Skin of body (tissue), 3 donors: ENCODE measurements at places on chromosomes 2 and 18.

DNA sequence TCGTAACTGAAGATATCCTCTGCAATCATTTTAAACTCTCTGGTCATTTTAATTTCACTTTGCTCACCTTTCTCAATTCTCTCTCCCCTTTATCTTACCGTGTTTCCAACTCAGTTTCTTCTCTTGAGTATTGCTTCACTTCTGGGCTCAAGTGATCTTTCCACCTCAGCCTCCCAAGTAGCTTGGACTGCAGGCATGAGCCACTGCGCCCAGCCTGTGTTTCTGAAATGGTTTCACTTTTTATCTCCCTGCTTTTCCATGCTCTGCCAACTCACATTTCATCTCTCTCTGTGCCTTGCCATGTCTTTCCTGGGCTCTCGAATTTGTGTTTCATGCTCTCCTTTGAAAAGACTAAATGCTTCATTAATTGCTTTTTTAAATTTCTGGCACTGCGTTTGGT, 30.5 kb upstream of the TMEM131 start:
- DNase-seq = no peak

GRCh38 chr2:634636-635388, 42.4 kb downstream of the TMEM18 start:
- no peak for DNase-seq

GRCh38 chr2:10002681-10003080, 40.7 kb upstream of the KLF11 start:
- no peak for DNase-seq

DNA sequence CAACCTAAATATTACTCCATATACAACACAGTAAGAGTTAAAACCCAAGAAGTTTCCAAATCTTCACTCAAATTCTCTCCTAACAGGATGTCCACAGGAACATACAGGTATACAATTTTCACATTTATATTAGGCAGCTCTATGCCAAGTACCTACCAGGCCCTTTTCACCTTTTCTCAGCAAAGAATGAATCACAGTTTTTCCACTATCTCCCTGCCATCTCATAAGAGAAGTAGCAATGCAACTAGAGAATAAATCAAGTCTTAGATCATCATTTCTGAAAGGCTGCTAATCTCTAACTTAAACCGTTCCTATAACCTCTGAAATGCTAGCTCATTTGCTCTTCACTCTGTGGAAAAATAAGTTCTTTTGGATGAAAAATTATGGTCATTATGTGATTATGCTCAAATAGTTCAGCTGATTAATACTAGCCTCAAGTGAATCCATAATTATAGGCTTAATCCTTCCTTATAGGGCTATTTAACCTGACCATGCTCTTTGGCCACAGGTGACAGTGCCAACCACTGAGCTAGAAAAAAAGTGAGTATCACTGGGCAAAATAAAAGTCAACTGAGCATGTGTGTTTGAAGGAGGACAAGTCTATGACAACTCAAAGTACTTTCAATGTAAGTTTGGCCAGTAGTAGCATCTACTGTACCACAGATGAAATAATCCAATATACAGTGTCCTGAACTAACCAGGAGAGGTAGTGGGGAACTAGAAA, 79.7 kb downstream of the COBLL1 start:
- no peak for DNase-seq

GRCh38 chr18:31666055-31666454, 18.3 kb downstream of the B4GALT6 start:
- DNase-seq = no peak

DNA sequence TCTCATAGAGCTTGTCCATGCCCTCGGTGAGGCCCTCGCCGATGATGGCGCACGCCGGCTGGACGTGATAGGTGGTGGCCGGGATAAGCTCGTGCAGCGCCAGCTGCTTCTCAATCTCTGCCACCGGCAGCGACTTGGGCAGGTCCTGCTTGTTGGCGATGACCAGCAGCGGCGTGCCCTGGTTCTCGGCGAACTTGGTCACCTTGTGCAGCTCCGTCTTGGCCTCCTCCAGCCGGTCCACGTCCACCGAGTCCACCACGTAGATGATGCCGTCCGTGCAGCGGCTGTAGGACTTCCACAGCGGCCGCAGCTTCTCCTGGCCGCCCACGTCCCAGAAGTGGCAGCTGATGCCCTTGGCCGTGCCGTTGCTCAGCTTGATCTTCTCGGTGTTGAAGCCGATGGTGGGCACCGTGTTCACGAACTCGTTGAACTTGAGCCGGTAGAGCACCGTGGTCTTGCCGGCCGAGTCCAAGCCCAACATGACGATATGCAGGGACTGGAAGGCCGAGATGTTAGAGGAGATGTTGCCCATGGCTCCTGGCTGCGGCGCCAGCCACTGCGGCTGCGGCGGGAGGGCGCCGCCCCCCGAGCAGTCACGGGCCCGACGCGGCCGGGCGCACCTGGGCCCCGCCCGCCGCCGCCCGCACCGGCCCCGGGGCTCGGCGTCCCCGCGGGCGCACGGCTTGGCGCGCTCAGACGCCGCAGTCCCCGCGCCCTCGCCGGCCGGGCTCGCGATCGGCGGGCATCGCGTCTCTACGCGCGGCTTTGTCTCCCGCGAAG, 636 bp downstream of the ARL4C start:
- no peak for DNase-seq

DNA sequence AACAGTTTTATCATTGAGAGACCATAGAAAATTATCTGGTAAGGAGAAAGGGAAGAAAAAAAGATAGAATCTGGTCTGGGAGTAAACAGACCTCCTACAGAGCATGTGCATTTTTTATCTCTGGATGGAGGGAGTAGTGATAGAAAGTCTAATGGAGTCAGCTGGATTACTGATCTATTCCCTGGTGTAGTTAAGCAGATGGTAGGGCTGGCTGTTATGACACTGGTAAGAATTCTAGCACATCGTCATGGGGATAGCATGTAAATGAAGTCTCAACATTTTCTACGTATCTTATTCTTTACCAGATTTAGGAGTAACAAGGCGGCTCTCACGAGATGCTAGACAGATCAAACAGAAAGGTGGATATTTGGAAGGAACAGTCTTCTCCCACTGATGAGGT, 407.4 kb downstream of the NRXN1 start:
- DNase-seq = no peak

GRCh38 chr2:40450066-40450795, 1.7 kb downstream of the SLC8A1 start:
- DNase-seq = no peak

DNA sequence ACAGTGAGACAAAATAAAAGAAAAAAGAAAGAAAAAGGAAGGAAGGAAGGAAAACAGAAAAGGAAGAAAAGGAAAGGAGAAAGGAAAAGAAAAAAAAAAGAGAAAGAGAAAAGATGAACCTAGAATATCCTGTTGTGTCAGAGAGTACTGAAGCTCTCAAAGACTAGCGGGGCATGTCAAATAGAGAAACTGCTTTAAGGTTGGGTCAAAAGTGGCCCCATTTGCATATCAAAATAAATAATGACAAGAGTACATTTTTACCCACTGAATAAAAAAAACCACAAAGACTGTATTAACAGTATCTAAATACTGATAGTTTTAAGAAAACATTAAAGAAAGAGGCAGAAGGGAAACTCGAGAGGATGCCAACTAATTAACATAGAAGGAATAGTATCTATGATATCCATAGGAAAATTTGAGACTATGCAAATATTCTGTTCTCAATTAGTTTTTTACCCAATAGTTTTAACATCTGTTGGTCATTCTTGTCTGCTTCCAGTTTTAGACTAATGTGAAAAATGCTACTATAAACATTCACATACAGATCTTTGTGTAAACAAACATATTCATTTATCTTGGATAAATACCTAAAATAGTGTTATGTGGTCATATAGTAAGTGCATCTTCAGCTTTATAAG, 53.2 kb downstream of the SFXN5 start:
- no peak for DNase-seq

DNA sequence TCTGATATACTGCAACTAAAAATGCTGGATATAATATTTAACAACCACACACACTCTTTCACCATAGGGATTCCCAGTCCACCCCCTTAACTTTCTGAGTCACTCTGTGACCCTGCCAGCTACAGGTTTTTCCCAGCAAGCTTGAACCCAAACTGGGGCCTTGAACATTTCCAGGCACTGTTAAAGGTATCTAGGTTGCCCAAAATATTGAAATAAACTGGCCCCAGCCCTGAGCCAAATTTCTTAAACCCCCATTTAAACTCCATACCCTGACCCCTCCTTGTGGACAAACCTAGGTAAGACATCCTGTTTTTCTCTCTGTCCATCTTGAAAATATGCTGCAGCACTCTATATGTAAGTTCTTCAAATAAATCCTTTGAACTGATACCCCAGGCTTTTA, 19.7 kb upstream of the DCTN1 start:
- DNase-seq = no peak

DNA sequence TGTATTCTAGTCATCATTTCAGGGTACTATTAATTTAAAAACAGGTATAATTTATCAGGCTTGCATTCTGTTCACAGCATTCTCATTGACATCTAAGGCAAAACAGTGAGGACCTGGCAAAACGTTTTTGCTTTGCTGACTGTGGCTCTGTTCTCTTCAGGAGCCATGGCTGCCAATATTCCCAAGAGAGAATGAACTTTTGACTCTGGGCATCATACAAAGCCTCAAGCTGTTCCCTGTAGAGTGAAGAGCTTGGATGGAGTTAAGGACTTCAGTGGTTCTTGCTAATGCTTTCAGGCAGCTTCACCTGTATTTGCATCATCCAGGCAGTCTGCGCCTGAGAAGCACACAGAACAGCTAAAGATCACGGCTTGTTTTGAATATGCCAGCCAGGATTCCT, 65.9 kb upstream of the CAVIN2 start:
- no peak for DNase-seq

DNA sequence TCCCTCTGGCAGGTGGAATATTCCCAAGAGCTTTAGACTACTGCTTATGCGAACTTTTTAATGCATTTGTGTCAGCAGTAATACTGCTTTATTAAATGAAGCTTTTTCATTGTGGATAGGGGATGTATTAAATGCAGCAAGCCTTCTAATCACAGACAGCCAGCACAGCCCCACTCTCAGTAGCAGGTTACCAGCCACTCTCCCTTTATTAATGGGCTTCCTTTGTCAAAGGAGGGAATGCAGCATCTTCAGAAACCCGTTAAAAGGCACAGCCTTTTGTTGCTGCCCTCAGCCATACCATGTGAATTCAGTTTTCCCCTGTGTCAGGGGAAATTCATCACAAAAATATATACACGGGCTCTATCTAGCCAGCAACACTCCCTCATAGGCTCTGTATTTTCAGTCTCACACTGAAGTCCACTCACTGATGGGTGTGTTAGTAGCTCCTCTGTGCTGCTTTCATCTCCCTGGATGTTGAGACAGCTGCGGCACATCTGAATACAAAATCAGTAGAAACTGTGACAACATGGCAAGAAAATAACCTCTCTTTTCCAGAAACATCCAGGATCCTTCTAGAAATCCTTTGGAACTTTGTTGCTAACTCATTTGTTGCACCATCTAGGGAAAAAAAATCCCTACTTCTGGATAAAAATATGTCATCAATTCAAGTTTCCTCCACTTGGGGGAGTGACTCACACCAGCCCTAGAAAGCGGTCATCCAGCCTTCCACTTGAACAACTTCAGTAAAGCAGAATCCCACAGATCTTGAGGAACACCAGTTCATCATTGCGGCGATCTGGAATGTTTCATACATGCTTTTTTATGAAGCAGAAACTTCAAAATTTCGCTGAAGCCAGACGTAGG, 48.4 kb downstream of the LRRTM1 start:
- no peak for DNase-seq

GRCh38 chr2:46045888-46046287, 251.3 kb upstream of the EPAS1 start:
- DNase-seq = no peak

DNA sequence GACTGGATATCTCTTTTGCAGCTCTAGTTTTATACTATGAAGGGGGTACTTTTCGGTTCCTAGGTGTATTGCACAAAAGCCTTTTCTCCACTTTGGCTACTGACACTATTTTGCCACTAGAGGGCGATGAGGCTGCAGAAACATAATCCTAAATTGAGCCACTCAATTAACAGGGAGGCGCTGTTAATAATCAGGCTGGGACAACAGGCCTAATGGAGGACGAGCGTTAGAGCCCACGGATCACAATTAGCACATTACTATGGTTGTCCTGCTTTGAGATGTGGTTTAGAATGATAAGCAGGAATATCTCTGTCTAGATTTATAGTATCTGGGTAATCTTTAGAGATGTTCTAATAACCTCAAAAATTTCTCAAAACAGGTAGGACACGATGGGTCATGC, 62.2 kb upstream of the PMAIP1 start:
- no peak for DNase-seq

DNA sequence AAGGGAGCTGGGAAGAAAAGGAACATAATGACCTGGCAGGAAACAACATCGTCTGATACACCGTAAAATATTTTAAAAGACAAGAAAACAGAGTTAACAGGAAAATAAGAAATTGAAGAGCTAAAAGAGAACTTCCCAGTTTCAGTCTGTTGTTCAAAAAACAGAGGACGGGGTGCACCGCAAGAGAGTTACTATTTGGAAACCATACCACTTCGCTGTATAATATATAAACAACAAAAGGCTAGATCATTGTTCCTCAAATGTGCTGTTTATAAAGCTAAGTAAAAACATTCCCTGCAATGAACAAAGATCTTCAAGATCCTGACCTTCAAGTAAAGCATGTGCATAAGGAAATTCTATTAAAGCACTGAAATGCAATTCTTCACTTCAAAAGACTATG, 2.1 kb downstream of the PPP3R1 start:
- DNase-seq = no peak

DNA sequence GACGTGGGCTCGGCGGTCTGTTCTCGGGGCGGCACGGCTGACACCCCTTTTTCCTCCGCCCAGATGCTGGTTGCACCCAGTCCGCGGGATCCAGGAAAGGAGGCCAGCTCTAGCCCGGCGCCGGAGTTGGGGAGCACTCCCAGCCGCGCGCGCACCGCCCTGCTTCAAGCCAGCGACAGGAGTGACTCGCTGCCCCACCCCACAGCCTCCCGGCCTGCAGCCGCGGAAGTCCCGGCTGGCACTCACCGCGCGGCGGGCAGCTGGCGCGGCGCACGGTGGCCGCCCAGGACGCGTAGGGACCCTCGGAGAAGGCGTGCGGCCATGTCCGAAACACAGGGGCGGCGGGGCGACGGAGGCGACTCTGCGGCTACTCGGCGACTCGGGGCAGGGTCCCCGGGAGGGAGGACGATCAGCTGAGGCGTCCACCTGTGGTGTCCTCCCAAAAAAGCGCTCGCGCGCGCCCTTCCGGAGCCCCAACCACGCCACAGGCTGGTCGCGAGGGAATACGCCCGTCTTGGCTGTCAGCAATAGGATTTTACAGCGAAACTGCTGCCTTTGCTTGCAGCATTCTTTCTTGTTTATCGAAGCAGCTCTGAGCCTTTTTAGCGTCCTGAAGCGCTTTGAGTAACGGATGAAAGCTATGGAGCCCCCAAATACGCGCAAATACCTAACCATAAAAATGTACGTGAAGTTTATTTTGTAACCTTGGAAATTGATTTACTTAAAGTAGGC, at the start of gene ACADL:
TSS of gene ACADL (minus strand) at position 507 of the 732 bp plus-strand sequence. CDS start at position 323, 184 bp downstream.
- peak; percentile 3 for DNase-seq
